ENCODE measurements at places on chromosomes 11 and 22.

- DNase-seq = no peak
These were observed 63.0 kb upstream of the TTLL12 start for GRCh38 chr22:43249789-43250471.

DNA sequence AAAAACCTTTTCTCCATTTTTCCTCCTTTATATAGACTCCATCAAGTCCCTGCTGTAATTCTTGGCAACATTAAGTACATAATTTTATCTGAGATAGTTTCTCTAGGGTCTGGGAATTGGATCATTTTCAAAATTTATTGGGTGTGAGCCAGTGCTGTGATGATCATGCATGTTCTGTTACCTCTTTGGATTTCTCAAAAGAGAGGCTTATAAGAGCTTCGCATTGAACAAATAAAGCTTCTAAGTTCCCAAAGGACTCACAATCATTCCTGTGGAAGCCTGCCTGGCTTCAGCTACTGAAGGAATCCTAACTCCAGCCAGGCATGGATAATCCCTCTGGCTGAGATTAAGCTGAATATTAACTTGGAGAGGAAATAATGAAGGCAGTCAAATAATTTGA is 208.5 kb downstream of the RAB38 start:
- peak; percentile 37 for DNase-seq

- no peak for DNase-seq
These were observed 9.8 kb upstream of the ASCL2 start for GRCh38 chr11:2280208-2280607.

DNA sequence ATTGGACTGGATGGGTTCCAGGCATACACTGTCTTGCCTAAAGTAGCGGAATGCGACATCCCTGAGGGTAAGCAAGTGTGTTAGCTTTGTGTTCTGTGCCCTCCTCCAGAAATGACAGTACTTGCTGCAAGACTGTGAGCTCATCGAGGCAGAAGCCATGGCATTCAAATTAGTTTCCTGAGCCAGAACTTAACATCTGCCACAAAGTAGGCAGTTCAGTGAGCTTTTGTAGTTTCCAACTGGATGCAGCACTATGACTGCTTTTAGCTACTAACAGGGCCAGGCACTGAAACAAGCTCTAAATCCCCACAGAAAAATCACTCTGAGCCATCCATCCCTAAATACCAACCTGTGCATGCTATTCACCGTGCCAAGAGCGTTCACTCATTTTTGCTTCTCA is 1.2 kb upstream of the FAR1 start:
- peak; percentile 54 for DNase-seq

DNA sequence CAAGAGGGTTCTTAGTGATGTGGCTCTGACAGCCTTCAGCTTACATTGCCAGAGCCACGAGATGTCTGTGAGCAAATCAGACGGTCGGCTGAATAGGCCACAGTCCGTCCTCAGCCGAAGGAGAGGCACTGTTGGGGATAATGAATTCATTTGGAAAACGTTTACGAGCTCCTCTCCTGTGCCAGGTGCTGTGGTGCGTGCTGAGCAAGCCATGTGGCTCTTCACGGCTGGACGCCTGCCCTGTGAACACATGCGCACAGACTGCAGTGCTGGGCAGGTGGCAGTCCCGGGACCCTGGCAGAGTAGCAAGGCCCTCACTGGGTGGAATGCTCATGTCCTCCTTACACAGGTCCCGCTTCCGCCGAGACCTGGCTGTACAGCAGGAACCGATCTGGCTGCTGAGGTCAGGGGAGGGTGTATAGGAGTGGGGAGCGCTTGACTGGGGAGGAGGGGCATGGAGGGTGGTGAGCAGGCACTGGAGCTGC is 6.8 kb downstream of the TBC1D22A start:
- DNase-seq = peak; percentile 69

DNA sequence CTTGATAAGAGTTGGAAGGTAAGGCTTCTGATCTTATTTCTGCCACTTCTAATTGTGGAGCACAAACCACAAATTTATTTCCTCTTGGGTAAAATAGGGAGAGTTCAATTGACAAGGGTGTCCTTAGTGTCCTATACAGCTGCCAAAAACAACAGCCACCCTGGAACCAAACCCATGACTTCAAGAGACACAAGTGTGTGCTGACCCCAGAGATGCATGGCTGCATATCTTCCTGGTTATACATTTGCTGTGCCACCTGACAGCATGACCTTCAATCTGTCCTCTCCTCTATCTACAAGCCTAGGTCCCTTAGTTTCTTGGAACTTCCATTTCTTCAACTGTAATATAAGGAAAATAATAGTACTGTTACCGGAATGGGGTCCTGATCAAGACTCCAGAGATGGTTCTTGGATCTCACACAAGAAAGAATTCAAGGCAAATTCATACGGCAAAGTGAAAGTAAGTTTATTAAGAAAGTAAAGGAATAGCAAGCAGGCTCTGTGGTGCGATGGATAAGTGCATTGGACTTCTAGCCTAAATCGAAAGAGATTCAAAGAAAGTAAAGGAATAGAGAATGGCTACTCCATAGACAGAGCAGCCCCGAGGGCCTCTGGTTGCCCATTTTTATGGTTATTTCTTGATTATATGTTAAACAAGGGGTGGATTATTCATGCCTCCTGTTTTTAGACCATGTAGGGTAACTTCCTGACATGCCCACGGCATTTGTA is 15.5 kb upstream of the TMEM123 start:
- DNase-seq = no peak

GRCh38 chr11:112321501-112322172 is 61.0 kb upstream of the PLET1 start:
- DNase-seq = peak; percentile 98

DNA sequence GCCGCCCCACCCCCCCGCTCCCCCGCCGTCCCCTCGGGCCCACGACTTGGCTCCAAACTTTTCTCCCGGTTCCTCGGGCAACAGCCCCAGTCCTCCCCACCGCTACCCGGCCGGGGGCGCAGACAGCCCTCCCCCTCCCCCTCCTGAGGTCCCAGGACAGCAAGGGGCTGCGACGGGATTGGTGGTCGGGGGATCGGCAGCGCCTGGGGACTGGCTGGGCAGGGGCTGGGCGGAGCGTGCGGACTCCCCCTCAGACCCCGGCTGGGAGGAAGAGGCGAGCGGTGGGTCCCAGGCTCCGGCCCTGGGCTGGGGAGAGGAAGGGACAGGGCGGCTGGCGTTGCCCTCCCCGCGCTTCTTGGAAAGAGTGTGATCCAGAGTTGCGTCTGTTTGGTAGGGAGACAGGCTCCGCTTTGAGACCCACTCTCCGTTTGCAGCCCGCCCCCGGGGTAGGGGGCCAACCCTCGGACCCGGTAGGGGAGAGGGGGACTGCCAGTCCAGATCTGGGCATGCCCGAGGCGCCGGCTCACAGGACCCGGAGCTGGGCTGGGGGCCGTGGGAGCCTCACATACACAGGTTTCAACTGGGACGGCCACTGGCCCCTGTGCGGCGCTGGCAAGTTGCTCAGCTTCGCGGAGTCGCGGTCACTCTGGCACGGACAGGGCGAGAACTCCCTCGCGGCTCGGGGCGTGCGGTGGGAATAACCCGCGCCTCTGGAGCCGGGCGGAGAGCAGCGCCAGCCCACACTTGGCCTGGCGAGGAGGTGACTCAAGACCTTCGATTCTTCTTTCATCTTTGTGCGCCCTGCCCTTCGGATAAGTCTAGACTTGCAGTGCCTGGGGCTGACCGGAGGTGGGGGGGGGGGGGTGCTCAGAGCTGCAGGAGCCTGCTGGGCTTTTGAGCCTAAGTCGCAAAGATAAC is 999 bp downstream of the TSKU start:
- DNase-seq = peak; percentile 86

- no peak for DNase-seq
These were observed 545.9 kb upstream of the ARHGAP42 start for GRCh38 chr11:100141201-100141600.

GRCh38 chr22:33519071-33519973 is 401.0 kb downstream of the LARGE1 start:
- DNase-seq = peak; percentile 9

GRCh38 chr11:108790501-108791299 is 125.8 kb downstream of the DDX10 start:
- no peak for DNase-seq

DNA sequence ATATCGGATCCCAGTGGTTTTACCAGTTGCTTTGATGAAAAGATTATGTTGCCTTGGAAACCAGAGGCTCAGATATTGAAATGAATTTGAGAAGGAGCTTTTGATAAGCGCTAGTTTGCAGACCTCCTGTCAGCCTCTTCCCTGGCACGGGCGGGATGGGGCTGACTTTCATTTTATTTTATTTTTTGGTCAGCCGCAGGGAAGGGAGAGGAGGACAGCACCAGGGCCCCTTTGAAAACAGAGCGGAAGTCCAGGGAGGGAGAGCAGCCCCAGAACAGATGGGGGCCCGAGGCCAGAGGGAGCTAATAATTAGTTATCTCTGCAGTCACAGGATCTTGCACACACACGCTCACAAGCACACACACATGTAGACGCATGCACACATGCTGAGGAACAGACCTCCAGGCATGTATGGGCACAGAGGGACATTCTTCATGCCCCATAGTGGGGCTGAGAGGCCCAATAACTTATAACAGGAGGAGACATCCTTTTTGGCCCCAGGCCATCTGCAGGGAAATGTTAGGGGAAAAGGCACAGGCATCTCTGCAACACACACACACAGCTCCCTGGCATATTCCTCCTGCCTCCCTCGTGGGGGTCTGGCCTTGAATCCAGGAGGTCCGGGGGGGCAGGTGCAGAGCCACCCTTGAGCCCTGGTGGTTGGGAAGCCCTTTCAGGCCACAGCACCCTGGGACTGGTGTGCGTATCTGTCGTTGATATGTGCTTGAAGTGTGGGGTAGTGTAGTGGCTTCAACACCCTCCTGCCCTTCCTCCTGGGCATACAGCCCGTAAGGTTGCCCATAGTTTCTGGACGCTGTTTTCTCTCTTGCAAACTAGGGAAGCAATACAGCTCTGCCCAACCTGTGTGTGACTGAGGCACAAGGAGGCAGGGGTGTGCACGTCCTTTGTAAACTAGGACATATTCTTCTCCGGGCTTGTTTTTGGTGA is 117.3 kb downstream of the CEP164 start:
- peak; percentile 53 for DNase-seq

DNA sequence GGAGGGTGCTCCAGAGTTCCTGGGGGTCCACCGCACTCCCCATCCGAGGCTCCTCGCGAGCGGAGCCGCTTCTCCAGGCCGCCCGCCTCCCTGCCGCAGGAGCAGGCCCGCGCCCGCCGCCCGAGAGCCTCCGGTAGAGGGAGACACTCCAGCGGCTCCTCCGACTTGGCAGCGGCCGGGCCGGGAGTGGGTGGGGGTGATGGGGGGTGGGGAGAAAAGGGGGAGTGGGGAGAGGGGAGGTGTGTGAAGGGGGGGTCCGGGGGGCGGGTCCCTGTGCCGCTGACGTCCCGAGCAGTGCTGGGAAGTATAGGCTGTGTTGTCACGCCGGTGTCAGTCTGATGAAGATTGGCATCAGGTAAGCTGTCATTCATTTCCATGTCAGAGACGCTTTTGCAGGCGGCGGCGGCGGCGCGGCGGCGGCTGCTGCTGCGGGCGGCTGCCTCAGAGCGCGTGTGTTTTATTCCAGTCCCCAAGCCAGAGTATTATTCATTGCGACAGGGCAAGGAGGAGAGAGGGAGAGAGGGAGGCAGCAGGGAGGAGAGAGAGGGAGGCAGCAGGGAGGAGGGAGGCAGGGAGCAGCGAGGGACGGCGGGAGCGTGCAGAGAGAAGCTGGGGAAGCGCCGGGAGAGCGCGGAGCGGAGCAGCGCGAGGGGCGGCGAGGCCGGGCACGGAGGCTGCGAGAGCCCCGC is at the start of gene PKNOX2:
Gene PKNOX2 (plus strand): TSS at position 330 of the 689 bp plus-strand sequence. CDS start 186,555 bp downstream, outside the sequence.
- peak; percentile 81 for DNase-seq

DNA sequence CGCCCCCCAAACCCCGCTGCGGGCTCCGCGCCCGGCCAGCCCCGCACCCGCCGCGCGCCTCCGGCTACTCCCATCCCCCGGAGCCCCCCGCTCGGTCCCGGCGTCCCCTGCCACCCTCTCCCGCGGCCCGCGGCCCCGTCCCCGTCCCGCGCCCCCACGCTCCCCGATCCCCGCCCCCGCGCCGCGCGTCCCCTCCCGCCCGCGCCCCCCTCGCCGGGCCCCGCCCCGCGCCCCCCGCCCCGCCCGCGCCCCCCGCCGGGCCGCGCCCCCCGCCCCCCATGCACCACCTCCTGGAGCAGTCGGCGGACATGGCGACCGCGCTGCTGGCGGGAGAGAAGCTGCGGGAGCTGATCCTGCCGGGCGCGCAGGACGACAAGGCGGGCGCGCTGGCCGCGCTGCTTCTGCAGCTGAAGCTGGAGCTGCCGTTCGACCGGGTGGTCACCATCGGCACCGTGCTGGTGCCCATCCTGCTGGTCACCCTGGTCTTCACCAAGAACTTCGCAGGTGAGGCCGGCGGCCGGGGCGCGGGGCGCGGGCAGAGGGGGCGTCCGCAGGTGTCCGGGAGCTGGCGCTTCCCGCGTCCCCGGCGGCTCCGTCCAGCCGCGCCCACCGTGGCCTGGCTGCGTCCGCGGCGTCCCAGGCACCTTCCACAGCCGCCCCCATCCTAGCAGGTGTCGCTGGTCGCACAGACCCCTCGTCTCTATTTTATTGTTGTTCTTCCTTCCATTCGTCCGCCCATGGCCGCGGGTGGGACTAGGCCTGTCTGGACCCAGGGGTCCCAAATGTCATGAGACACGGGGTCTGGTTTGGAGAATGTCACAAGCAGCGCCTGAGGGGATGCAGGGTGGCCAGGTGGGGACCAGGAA is at the start of gene PANX2:
Gene PANX2 (plus strand): TSS at position 279 of the 866 bp plus-strand sequence. CDS start 0 bp downstream, at position 279.
- DNase-seq = peak; percentile 70

DNA sequence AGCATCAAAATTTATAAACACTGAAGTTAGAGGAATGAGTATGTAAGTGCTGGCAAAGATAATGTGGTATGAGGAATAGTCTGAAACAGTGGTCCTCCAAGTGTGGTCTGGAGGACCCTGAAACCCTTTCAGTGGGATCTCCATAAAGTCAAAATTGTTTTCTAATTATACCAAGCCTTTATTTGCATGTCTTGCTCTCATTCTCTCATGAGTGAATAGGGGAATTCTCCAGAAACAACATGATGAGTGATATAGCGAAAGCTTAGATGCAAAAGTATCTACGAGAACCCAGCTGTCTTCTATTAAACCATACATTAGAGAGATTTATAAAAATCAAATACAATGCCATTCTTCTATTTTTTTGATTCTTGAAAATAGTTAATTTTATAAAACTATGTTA is 145.0 kb upstream of the RAG2 start:
- DNase-seq = no peak

GRCh38 chr11:121497176-121497998 is 44.6 kb upstream of the SORL1-AS1 start:
- no peak for DNase-seq

All from NCI-H69 (cell line).